ENCODE measurements at places on chromosomes 1 and 21.
A peak's percentile ranks its signal among the peaks of the same experiment; 100 is the strongest.

GRCh38 chr1:176315519-176316220 lies 108.6 kb upstream of the COP1 start:
- DNase-seq = no peak

DNA sequence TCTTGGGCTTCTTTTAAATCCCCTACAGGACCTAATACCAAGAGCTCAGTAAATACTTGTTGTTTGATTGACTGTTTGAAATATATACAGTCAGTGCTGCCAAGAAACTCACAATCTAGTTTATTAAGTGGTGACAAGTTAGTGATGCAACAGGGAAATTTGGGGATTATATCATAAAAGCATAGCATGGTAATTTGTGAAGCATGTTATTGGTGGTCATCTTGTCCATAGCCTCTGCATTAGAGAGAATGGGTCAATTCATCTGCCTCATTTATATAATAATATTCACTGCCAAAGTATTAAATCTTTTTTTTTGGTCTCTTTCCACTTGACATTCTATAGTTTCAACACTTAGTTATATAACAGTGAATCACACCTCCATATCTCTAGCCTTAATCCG lies 138.2 kb upstream of the SPAG17 start:
- no peak for DNase-seq

DNA sequence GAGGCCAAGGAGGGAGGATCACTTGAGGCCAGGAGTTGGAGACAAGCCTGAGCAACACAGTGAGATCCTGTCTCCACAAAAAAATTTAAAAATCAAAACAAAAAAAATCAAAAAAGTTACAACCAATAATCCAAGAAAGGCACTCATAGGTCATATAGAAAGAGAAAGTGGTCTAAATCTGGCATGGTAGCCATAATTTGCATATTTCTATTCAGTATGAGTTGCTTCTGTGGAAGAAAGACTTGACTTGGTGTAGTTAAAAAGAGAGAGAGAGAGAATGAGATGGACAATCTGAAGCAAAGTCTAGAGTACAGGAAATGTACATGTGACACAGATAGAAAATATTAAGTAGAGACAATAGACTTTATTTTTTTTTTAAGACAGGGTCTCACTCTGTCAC lies 22.5 kb downstream of the JMJD4 start:
- DNase-seq = no peak

DNA sequence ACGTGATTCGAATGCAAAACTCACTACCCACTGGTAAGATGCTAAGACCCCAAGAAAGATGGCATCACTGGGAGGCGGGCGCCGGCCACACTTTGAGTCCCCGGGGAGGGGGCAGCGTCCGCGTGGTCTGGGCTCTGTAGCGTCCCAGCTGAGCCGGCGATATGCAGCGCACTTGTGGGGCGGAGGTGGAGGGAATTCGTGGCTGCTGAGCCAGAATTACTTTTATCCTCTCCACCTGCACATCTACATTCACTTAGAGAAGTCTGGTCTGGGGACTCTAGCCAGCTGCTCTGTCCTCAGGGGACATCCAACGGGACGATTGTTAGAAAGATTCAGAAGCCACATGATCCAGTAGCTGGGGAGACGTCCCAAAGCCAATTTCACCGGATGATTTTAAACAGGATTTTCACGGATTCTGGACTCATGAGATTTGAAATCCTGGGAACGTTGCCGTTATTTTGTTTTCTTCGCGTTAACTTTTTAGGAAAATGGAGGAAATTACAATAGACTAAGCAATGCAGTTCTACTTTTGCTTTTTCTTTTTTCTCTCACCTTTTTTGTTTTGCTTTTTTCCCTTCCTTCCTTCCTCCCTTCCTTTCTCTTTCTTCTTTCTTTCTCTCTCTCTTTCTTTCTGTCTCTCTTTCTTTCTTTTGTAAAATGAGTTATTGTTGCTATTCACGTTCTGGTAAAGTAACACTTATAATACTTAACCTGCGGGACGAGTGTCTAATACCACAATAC lies 1.3 kb downstream of the JAM2 start:
- peak; percentile 18 for DNase-seq

DNA sequence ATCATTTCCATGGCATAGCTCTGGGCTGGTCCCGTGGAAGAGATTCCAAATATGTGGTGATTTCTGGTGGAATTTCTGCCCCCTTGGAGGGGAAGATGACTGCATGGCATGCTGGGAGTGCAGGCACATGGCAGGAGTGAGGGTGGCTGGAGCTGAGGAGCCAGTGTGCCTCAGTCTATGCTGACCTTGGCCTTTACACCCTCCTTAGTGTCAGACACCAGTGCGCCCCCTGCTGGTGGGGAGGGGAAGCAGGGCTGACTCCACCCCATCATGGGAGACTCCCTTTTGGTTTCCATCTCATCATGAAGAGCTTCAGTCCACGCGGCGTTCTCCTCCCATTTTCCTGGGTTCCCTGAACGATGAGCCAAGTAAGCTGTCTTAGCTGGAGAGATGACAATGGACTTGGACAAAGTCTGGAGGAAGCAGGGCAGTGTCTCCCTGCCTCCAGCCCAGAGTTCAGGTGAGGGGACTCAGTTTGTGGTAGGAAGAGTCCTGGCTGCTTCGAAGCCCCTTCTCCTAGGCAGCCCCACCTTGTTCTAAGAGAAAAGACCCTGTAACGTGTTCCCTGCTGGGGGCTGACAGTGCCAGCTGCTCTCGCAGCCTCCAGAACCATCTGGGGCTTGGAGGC lies 10.3 kb downstream of the ALX3 start:
- DNase-seq = peak; percentile 85

Data from activated CD4-positive, alpha-beta T cell treated with anti-CD3 and anti-CD28 coated beads, Interleukin-2, amount 50 U/mL, for 48 hours (primary cell).